ENCODE measurements at places on chromosomes 7 and 10. TPM values are rescaled to one million over a fixed set of nuclear protein-coding genes. Genes with fewer than 3 reads are reported as not detected.

- DNase-seq = peak; percentile 39
Measured at GRCh38 chr7:77413861-77414424, 2.2 kb downstream of the GSAP start.

DNA sequence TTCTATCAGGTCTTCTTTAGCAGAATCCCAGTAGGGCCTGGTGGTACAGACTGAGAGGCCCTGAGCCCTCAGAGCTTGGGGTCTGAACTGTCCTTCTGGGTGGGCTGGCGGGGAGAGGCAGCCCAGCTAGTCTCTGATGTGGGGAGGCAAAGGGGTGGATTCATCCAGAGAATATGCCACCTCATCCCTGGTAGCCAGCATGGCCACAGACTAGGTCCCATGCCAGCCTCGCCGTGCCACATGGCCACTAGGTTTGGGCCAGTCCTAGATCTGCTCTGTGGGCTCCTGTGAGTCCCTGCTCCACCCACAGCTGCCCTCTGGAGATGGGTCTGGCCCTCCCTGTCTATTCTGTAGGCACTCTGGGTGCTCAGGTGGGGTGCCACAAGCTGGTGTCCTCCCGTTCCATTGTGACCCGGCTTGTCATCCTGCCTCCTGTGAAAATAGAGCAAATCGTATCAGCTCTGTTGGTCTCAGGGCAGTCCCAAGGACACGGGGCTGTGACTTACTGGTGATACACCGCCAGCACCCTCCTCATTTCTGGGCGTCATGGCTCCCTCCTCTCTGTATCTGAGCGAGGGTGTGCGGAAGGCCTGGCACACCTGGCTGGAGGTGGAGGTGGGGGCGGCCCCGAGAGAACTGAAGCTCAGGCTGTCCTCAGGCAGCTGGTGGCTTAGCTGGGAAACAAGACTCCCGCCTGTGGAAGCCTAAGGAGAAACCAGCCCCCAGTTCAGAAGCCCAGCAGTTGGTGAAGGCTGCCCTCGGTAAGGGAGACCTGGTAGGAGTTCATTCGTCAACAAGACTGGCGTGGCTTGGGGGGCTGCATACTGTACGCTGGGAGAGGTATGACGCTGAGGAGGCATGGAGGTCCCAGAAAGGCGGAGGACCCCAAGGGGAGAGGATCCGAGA lies 33.3 kb downstream of the UNC5B start:
- DNase-seq = no peak

Gene ELOVL3
- total RNA-seq = 0.17 TPM

Gene MRPL43
- total RNA-seq = 80.2 TPM

Measured in M059J (cell line).